Non-pigmented ciliary epithelial cell (primary cell): ENCODE measurements at places on chromosomes 6 and 20.

GRCh38 chr6:123770247-123770949 is 33.3 kb upstream of the NKAIN2 start:
- DNase-seq = no peak

GRCh38 chr6:18551228-18551627 is 164.1 kb downstream of the RNF144B start:
- DNase-seq = peak; percentile 60

GRCh38 chr6:107704347-107705013 is 119.6 kb downstream of the SCML4 start:
- no peak for DNase-seq

- DNase-seq = no peak
Observed at GRCh38 chr6:50025258-50025657, 3.5 kb upstream of the DEFB110 start.

GRCh38 chr6:31010393-31011060 is at the start of gene MUC22:
MUC22 (plus strand) TSS chr6:31010474; CDS start chr6:31010707, 233 bp downstream.
- peak; percentile 20 for DNase-seq

GRCh38 chr6:109053336-109053735 is 41.3 kb downstream of the SESN1 start:
- no peak for DNase-seq

- DNase-seq = no peak
Observed at GRCh38 chr20:36736451-36737182, 9.3 kb downstream of the NDRG3 start.

- DNase-seq = no peak
Observed at GRCh38 chr6:138509371-138509770, 10.1 kb upstream of the NHSL1 start.

DNA sequence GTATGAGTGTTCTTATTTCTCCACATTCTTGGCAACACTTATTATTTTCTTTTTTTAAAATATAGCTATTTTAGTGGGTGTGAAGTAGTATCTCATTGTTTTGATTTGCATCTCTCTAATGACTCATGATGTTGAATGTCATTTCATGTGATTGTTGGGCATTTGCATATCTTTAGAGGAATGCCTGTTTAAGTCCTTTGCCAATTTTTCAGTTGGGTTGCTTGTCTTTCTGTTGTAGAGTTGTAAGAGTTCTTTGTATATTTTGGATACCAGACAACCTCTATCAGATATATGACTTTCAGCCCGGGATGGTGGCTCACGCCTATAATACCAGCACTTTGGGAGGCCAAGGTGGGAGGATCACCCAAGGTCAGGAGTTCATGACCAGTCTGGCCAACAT is 5.1 kb upstream of the POPDC3 start:
- DNase-seq = no peak

DNA sequence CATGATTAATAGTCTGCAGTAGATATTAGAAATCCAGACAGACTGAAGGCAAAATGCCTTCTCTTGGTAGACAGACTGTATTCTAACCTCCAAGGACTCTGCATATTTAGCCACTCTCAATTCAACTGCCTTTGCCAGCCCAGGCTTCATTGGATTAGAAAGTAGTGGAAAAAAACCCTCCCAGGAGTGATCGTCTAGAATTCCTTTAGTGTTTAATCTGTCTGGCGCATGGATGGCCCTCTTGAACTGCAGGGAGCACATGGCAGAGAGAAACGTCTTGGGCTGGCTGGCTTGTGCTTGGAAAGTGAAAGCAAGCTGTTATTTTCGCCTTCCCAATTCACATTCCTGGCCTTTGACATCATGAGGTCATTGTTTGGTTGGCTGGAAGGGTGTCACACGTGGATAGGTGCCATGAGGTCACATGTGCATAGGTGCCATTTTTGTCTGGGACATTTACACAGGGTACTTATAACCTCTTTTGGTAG is 30.9 kb upstream of the NEDD9 start:
- DNase-seq = peak; percentile 46

GRCh38 chr20:13990465-13990864 is at the start of gene SEL1L2:
SEL1L2 (minus strand) TSS chr20:13990614; CDS start chr20:13990534, 80 bp downstream.
- no peak for DNase-seq

GRCh38 chr6:42369568-42369967 is 82.2 kb downstream of the TRERF1 start:
- DNase-seq = no peak

DNA sequence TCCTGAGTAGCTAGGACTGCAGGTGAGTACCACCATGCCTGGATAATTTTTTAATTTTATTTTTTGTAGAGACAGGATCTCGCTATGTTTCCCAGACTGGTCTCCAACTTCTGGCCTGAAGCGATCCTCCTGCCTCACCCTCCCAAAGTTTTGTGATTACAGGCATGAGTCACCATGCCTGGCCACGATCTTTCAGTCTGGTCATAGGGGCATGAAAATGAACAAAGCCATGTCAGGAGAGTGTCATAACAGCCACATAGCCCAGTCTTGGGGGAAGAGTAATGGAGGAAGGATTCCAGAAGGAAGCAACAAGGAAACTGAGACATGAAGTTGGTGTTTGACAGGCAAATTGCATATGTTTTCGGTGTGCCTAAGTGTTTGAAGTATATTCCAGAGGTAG is 17.0 kb upstream of the SNX3 start:
- no peak for DNase-seq

DNA sequence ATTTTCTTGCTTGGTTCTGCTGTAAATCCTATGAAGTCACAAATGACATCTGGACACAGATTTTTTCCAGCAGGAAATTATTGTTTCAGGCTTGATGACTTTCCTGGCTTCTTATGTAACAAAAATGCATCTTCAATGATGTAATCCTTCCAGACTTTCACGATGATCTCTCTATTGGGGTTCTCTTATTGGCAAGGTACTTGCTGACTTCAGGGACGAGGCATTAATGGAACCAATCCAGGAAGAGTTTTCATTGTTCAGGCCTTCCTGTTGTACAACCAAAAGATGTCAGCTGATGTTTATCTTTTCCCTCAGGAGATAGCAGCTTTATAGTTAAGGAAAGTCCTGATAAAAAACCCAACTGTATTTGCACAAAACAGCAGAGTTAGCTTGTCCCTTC is 118.5 kb upstream of the MMS22L start:
- peak; percentile 18 for DNase-seq

DNA sequence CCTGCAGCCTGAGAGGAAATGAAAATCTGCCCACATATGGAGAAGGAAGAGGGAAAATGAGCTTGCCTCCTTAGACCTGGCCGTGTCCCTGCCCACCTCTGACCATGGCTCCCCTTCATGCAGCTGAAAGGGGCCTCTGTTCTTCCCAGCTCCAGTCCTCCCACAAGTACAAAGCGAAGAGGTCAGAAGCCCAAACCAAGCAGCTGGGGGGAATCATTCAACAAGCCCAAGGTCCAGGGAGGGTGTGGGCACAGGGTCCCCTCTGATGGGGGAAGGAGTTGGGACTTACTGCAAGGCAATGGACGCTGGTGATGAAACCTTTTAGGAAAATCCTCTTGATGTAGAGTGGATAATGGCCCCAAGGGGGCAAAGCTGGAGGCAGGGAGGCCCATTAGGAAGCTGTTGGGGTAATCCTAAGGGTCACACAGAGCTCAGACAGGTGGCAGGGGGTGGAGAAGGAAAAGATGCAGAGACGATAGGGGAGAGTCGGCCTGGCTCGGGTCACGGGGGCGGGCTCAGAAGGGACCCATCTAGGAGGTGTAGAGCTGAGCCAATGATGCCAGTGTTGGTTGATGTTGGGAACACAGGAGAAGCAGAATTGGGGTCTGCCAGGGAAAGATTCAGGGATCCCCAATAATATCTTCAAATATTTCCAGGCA is 16.1 kb upstream of the GRM4 start:
- no peak for DNase-seq

DNA sequence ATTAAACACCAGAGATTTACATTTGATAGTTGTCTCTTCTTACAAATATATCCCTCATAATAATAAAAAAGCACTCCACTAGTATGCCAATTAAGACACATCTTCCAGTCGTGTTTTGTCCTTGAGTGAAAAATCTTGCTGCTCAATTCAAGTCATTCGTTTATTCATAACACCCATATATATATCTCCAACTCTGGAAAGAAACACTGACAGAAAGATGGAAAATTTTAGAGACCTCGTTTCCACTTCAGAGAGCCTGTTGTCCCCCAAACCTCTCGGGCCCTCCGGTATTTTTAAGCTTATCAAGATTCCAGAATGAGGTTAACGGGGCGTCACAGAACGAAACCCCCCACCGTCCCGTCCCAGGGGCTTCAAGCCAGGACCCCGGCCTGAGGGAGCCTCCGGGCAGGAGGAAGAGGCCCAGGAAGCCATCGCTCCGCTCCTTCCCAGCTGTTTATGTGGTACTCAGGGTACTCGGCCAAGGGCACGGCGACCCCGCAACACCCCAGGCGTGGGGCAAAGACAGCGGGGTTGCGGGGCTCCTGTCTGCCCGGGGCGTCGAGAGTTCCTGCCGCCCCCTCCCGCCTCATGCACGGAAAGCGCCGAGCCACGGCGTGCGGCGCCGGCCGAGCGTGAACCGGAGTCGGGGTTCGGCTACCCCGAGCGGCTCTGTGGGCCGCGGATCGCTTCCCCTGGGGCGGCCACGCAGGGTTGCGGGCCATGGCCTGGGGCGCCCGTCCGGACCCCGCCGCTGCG is 623 bp upstream of the SNX9 start:
- DNase-seq = no peak

GRCh38 chr6:134669485-134669884 is 280.4 kb downstream of the ALDH8A1 start:
- no peak for DNase-seq

DNA sequence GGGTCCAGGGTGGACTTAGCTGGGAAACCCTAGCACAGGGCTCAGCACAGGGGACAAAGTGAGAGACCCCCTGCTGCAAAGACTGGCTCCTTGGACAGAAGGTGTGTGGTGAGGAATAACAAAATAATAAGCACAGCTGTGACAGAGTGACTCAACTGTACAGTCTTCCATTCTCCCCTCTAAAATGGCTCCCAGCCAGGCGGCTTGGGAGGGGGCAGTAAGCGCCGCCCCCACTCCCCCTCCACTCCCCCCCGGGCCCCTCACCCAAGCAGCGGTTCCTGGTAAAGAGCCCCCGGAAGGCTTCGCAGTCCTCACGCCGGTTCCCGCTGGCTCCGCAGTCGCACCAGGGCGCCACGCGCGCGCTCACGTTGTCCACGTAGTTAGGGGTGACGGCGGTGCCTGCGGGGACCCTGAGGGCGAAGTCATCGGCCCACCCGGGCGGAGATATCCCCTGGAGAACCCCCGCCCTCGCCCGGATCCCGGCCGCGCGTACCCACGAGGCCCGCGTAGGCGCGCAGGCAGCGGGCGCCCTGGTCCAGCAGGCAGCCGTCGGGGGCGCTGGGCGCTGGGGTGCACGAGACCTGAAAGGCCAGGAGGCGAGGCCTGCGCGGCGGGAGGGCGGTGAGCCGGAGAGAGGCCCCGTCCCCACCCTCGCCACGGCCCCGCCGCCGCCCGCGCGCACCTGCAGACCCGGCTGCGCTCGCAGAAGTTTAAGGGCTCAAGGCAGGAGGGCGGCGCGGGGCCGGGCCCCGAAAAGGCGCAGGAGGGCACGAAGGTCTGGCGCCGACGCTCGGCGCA is 2.7 kb downstream of the GFRA4 start:
- DNase-seq = no peak
